ENCODE measurements at places on chromosomes 5 and 9. TPM values are rescaled to one million over a fixed set of nuclear protein-coding genes. Genes with fewer than 3 reads are reported as not detected.

IFNA21 gene
- total RNA-seq = not detected

- no peak for DNase-seq
Measured at GRCh38 chr5:147398860-147399259, 111.0 kb downstream of the DPYSL3 start.

- peak; percentile 25 for DNase-seq
Measured at GRCh38 chr5:1174122-1174936, 27.1 kb upstream of the SLC6A19 start.

GRCh38 chr5:1550287-1551076, 26.7 kb upstream of the LPCAT1 start:
- no peak for DNase-seq

DNA sequence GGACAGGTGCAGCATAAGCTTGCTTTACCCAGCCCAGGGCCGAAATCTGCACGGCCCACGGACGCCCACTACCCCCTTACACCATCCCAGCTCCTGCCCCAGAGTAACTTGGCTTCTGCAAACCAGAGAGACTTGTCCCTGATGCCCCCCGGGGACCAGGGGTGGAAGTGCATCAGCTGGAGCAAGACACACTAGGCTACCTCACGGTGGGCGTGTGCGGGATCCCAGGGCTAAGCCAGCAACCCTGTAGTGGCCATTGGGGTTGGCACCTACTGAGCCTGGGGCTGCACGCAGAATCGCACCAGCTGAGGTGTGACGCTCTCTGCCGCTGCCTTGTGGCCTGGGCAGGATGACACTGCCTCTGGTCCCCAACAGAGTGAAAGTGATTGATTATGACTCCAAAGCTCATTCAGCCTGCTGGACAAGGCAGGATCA, 6.1 kb upstream of the ZNF79 start:
- DNase-seq = no peak

DNA sequence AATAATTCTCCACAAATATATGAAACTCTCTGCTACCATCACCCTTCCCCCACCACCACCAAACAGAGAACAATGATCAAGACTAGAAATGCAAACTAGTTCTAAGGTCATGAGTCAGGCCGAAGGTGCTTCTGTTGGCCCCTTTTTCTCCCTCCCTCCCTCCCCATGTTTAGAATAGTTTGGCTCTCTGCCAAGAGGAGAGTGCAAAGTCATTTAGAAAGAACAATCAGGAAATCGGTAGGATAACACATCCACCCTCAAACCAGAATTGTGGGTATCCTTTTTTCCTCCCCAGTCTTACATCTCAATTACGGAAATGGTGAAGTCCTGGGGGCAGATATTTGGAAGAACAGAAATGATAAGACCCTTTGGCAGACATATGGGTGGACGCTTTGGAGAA, 170.1 kb downstream of the SLF1 start:
- no peak for DNase-seq

GRCh38 chr5:140044041-140044440, 942 bp upstream of the NRG2 start:
- no peak for DNase-seq

Measured in CD4-positive, alpha-beta T cell (primary cell).